ENCODE measurements at places on chromosomes 7 and 10.

DNA sequence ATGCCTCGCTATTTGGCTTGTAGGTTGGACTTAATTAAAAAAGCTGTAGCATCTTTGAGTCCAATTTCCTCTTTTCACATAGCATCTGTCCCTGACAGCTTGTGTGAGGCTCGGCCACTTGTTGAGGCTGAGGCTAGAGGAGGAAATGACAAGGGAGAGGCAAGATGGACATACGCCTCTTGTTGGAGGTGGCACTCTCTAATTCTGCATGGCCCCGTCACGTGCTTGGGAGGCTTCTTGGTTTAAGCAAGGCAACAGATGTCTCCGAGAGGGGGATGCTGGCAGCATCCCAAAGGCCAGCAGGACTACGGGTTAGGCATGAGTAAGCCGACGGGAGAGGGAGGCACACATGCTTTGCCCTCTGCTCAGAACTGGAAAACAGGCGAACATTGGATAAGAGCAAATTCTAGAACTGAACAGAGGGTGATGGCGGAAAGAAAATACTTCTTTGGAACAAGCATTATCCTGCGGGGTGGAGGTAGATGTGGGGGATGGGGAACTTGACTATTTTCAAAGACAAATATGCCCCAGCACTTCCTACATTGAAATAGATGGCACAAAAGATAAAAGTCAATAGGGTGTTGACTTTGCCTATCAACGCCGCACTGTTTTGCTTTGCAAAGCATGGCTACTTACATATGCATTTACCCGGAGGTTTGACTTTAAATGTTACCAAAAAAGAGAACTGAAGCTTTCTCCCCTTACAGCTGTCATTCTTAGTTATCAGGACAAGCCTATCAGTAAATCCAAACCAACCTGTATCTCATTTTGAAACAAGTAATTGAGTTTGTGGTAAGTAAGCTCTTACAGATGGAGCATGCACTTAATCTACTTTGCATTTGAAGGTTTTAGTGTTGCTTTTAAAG, 94.8 kb downstream of the CHN2 start:
- peak; percentile 68 for DNase-seq

DNA sequence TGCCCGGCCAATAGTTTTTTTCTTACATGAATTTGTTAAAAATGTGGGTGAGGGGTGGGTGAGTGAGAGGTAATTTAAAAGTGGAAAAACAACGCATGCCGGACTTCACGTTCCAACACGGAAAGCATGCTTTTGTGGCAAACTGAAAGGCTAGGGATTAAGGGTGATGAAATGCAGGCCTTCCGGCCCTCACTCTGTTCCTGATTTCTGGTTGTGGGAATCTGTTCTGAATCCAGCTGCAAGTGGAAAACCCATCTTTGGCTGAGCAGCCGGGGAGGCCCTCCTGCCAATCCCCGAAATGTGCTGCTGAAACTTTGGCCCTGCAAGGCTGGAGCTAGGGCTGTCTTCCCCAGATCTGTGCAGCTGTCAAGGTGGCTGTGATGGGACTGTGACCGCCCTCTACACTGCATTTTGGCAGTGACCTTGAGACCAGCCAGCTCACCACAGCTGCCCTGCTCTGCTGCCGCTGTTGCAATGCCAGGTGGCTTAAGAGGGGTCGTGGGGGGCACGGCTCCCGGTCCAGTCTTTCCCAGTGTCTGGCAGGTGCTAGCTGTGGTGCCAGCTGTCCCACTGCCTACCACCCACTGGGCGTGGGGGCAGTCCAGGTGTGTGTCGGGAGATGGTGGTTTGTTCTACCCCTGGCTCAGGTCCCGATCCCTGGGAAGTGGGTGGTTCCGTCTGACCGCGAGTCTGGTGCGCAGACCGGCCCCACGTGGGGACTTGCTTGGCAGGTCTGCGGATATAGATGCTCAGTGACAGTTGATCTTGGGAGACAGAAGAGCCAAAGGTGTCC, 39.0 kb downstream of the TET1 start:
- peak; percentile 8 for DNase-seq

GRCh38 chr7:157395206-157395605, 58.4 kb downstream of the DNAJB6 start:
- DNase-seq, result no peak

DNA sequence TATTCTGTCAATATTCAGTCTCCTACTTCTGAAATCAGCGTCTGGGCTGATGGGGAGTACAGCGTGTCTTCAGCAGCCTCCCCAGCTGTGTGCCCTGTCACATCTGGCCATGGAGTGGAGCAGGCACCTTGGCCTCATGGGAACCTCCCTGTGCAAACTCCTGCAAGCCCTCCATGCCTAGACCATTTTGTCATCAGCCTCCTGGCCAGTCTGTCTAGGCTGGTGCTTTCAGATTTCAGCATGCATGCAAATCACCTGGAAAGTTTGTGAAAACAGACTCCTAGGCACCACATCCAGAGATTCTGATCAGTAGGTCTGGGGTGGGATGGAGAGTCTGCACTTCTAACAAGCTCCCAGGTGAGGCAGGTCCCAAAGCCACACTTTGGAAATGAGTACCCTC, 26.2 kb upstream of the CCSER2 start:
- DNase-seq, result no peak

- peak; percentile 18 for DNase-seq
Measured at GRCh38 chr10:16968416-16969041, 151.3 kb upstream of the RSU1 start.

GRCh38 chr10:101189461-101190401, 39.5 kb downstream of the LBX1 start:
- no peak for DNase-seq

GRCh38 chr7:151298765-151299164, 42.8 kb upstream of the NUB1 start:
- DNase-seq, result no peak

DNA sequence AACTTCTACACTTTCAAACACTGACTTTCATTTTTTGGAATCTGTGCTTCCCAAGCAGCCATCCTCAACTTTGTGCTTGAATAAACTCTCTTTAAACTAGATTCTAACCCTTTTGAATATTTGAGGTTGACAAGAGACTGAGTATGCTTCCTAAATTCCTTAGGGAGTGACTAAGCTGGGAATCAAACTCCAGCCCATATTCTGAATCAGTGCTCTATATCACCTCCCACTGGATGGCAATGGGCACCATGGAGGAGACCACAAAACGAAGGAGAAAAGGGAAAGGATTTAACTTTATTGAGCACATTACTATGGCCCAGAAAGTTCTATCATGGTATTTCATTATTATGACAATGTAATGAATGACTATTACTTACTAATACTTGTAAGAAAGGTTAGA, 17.2 kb upstream of the SLC26A4 start:
- DNase-seq, result no peak

GRCh38 chr10:102629661-102630614, 14.3 kb upstream of the TRIM8 start:
- no peak for DNase-seq

- peak; percentile 20 for DNase-seq
Measured at GRCh38 chr10:52951824-52952223, 179.2 kb upstream of the MBL2 start.

DNA sequence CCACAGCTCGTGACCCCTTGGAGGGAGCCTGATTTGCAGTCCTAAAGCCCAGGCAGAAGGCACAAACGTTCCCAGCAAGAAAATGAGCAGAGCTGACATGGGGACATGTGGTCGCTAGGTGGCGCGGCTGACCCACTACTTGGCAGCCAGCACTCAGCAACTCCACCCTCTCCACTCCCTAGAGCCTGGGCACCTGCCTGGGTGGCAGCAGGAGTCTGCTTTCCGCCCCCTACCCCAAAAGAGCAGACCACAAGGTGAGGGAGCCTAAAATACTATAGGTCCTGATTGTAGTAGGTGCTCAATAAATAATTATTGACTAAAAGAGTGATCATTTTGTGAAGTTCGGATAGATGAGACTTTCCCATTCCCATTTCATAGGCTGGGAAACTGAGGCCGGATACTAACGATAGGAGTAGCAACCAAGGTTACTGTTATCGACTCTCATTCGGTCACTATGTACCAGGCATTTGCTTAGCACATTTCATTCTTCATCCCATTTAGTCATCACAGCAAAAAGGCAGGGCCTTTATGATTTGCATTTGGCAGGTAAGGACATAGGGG, 57.4 kb downstream of the NEUROG3 start:
- DNase-seq, result peak; percentile 57

DNA sequence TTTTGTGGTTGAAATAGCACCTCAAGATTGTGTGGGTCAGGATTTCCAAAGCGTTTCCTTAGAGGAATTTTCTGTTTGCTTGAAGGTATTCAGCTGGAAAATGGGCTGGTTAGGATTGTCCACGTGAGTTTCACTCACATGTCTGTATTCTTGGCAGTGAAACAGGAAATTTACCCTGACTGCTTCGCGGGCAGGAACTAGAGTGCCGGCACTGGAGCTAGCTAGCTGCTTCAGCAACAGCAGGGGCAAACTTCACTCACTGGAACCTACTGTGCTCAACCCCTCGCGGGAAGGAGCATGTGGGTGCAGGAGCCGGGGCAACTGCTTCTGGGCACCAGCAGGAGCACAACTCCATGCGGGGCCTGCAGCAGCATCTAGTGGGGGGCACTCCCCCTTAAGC, 38.0 kb upstream of the RTKN2 start:
- no peak for DNase-seq

GRCh38 chr10:16777473-16778370, 39.5 kb downstream of the RSU1 start:
- peak; percentile 66 for DNase-seq

- DNase-seq, result peak; percentile 88
Measured at GRCh38 chr10:52652431-52653262, 119.9 kb downstream of the MBL2 start.

DNA sequence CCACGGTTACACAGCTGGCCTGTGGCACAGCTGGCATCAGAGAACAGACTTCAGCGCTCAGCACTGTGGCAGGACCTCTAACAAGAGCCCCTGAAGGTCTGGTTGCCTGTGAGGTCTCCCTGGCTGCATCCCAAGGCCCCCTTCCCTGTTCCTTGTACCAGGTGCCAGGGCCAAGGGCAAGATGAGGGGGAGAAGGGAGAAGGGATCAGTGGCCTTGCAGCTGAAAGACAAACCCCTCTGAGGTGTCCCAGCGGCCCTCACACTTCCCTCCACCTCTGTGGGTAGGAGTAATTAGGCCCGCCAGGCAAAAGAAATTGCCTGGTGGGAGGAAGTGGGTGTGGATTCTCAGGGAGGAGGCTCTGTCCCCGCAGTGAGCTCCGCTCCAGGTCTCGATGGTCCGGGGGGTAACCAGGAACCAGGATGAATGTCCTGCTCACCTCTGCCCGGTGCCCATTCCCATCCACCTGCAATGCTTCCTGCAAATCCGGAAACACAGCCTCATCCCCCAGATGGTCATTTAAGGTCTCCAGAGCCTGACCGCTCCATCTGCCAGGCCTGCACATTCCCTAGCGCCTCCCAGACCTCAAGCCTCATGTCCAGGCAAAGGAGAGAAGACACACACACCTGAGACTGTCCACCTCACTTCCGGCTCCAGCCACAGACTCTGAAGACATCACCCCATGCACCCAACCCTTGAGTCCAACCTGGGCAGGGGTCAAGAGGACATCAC, 22.7 kb downstream of the GRID2IP start:
- no peak for DNase-seq

GRCh38 chr7:18128846-18129245, 101.2 kb upstream of the PRPS1L1 start:
- DNase-seq, result no peak

- no peak for DNase-seq
Measured at GRCh38 chr10:122875843-122876466, 3.4 kb downstream of the FAM24B start.

- no peak for DNase-seq
Measured at GRCh38 chr10:47354165-47354564, 6.0 kb downstream of the RBP3 start.

DNA sequence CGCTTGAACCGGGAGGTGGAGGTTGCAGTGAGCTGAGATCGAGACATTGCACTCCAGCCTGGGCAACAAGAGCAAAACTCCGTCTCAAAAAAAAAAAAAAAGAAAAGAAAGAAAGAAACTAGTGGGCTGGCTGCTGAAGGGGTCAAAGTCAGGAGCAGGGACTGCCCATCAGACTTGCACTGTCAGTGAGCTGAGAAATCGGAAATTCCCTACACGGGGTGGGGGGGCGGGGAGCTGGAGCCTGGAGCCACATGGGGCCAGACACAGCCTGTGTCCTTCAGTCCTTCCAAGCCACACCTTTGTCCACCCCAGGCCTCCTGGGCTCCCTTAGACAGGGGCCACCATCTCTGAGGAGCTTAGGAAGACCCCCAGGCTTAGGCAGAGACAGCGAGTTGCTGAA, 34.5 kb downstream of the SRRM3 start:
- no peak for DNase-seq

GRCh38 chr10:13629116-13629515, 42.4 kb downstream of the PRPF18 start:
- DNase-seq, result no peak

- no peak for DNase-seq
Measured at GRCh38 chr7:299169-299568, 9.2 kb downstream of the FOXL3 start.

GRCh38 chr10:80279146-80279545, 10.3 kb downstream of the MAT1A start:
- no peak for DNase-seq

DNA sequence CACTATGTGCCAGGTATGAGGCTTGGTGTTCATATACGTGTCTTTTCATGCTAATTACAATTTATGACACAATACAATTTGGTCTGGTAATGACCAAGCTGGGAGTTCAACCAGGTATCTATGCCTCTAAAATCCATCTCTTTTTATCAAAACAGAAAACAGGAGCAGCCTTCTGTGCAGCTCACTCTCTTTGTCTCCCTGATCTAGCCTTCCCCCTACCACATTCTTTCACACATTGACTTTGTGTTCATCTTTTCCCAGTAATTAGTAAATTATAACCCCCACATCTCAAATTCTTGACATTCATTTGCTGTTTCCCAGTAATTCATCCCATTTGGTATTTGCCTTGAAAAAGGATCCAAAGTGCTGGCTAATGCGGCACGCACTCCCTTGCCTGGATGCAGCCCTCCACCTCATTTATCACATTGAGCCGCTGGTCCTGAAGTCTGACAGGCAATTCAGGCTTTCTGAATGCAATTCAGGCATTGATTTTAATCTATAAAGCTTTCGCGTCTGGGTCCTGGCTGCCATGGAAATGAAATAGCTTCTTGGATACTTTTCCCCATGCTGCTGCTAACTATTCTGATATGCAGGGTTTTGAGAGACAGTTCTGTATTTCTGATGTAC, 112.5 kb upstream of the ANKRD1 start:
- DNase-seq, result no peak

DNA sequence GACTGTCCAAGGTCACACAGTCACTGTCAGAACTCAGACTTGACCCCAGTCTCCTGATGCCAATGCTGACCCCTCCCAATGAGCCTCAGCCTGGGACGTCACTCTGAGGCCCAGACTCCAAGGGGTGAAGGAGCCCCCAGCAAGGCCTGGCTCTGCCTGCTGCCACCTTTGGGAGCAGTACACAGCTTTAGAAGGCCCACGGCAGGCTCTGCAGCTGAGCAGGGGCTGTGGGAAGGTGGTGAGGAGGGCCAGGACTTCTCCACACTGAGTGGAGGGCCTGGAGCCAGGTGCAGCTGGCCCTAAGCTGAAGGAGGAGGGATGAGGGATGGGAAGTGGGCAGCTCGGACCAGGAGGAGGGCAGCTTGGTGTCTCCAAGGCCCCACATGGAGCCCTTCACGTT, 23.9 kb upstream of the ZMIZ1 start:
- DNase-seq, result no peak

Measured in NCI-H748 treated with DMSO at 0.1 percent for 48 hours (cell line).